ENCODE measurements at places on chromosomes 7 and 10.

DNA sequence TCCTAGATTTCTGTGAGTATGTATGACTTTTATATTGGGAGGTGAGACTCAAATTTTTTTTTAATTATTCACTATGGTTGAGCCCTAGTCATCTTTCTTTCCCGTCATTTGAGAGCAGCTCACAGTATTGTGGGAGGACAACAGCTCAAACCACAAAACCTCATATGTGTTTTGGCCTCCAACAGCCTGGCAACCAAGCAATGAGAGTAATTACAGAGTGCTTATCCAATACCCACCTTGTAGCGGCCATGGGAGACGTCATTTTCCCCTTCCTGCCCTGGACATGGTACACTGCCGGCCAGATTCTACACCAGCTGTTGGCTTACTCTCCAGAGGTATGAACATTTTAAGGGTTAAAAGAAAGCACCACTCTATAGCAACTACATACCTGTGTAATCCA, 49.1 kb downstream of the DOCK4 start:
- DNase-seq = peak; percentile 81

- DNase-seq = no peak
These were observed 769.3 kb downstream of the KCNMA1 start for GRCh38 chr10:76868098-76868977.

- no peak for DNase-seq
These were observed 447.4 kb upstream of the PFKP start for GRCh38 chr10:2619916-2620315.

- no peak for DNase-seq
These were observed 2.1 kb upstream of the AGR3 start for GRCh38 chr7:16883918-16884317.

GRCh38 chr10:29532256-29532878, 102.4 kb downstream of the SVIL start:
- no peak for DNase-seq

GRCh38 chr7:108455998-108456677, at the start of gene NRCAM:
NRCAM (minus strand) TSS chr7:108456436; CDS start chr7:108240064, 216,372 bp downstream.
- no peak for DNase-seq

Measured in non-pigmented ciliary epithelial cell (primary cell).